Activated CD4-positive, alpha-beta T cell treated with anti-CD3 and anti-CD28 coated beads, Interleukin-2, amount 50 U/mL, for 48 hours (primary cell): ENCODE measurements at places on chromosomes 4 and X.

- DNase-seq = no peak
These were observed 128.7 kb upstream of the MID1 start for GRCh38 chrX:10749113-10749512.

GRCh38 chr4:94802091-94802490 lies 44.3 kb downstream of the BMPR1B start:
- no peak for DNase-seq

DNA sequence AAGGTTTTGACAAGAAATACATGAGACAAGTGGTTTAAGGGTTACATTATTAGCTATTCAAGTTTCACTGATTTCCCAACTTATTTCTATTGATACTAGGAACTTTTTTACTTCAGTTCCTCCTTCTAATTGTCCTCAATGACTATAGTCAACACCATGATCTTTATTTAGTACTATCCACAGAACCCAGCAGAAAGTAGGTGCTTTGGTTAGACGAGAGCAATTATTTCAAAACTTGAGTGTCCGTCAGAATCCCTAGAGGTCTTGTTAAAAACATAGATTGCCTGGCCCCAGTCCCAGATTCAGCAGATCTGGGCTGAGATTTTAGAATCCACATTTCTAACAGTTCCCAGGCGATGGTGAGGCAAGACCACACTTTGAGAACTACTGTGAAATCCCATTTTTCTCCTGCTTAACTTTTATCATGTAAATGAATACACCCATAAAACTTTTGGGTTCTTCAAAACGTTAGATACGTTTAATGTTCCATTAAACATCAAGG lies 17.9 kb downstream of the EXOC1 start:
- no peak for DNase-seq

DNA sequence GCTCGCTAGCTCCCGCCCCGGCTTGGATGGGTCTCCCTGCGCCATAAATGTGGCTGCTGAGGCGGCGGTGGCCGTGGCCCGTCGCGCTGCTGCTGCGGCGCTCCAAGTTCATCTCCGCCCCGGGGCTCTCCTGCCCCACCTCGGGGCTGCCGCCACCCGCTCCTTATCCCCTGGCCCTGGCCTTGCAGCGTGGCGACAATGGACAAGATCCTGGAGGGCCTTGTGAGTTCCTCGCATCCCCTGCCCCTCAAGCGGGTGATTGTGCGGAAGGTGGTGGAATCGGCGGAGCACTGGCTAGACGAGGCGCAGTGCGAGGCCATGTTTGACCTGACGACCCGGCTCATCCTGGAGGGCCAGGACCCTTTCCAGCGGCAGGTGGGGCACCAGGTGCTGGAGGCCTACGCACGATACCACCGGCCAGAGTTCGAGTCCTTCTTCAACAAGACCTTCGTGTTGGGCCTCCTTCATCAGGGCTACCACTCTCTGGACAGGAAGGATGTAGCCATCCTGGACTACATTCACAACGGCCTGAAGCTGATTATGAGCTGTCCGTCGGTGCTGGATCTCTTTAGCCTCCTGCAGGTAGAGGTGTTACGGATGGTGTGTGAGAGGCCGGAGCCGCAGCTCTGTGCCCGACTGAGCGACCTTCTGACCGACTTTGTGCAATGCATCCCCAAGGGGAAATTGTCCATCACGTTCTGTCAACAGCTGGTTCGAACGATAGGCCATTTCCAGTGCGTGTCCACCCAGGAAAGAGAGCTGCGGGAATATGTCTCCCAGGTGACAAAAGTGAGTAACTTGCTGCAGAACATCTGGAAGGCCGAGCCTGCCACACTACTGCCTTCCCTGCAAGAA lies 763 bp downstream of the USP38 start:
- no peak for DNase-seq

GRCh38 chrX:16897445-16897844 lies 27.3 kb upstream of the RBBP7 start:
- DNase-seq = no peak

GRCh38 chr4:86117705-86118302 lies 242.0 kb downstream of the MAPK10 start:
- no peak for DNase-seq

DNA sequence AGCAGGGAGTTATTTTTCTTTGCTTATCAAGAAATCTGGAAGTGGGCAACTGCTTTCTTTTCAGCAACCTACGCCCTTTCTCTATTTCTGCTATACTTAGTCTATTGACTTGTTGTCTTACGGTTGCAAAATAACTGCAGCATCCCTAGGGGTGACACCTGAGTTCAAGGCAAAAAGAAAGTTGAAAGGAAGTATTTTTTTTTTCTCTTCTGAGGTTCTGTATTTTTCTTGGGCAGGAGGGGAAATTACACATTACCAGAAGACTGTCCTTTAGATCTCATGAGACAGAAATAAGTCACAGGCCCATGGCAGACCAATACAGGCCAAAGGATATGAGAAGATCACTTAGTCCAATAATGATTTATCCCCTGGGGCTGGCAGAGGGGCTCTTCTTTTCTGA lies 204.7 kb upstream of the CASK start:
- no peak for DNase-seq

DNA sequence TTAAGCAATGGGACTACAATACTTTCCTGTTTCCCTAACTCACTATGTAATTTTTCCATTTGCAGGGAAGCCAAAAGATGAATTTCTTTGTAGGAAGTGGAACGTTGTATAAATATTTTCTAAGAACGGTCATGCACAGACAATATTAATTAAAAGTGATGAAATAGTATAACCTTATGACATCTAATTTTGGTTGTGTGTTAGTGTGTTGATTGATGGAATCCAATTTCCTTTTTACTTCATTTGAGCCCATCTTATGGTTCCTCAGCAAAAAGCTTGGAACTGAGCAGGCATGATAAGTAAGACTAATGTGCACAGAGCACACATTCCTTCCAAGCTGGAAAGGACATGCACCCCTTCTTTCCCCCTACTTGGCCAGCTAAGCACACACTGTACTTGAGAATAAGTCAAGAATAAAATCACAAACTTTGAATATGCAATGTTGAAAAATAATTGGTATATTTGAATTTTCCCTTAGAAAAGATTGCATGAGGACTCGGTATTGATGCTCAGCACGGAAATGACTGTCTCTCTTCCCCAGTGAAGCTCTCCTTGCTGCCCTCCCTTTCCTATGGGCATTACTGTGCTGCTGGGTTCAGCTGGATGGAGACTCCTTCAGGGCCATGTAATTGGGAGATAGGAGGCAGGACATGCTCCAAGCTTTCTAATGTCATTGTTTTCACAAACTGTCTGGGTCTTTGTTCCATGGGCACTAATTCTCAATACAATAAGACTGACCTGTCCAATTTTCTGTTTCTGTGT lies 19.2 kb upstream of the PDLIM3 start:
- DNase-seq = no peak

GRCh38 chr4:143668930-143669552 lies 31.4 kb downstream of the FREM3 start:
- DNase-seq = no peak

- no peak for DNase-seq
These were observed 70.2 kb downstream of the TBL1X start for GRCh38 chrX:9535101-9535500.

DNA sequence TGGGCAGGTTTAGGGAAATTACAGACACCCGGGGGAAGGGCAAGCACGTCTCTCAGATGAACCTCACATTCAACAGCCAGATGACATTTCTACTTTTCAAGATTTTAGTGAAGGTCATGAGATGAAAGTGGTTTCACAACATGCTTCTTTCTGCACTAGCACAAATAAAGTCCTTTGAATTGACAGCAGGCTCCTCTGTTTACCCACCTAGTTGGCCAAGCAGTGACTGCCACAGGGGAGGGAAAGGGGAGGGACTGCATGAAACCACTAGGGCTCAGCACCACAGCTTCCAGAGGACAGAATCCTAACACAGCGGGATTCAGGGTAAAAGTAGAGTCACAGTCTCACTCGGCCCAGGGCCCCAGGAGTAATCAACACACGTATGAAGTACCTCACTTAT lies 6.2 kb downstream of the RAB40A start:
- no peak for DNase-seq

GRCh38 chr4:165016971-165017370 lies 14.8 kb upstream of the TRIM60 start:
- no peak for DNase-seq

GRCh38 chrX:129755779-129756650 lies 17.2 kb downstream of the XPNPEP2 start:
- no peak for DNase-seq

GRCh38 chr4:185480016-185480732 lies 8.6 kb upstream of the CCDC110 start:
- DNase-seq = no peak

DNA sequence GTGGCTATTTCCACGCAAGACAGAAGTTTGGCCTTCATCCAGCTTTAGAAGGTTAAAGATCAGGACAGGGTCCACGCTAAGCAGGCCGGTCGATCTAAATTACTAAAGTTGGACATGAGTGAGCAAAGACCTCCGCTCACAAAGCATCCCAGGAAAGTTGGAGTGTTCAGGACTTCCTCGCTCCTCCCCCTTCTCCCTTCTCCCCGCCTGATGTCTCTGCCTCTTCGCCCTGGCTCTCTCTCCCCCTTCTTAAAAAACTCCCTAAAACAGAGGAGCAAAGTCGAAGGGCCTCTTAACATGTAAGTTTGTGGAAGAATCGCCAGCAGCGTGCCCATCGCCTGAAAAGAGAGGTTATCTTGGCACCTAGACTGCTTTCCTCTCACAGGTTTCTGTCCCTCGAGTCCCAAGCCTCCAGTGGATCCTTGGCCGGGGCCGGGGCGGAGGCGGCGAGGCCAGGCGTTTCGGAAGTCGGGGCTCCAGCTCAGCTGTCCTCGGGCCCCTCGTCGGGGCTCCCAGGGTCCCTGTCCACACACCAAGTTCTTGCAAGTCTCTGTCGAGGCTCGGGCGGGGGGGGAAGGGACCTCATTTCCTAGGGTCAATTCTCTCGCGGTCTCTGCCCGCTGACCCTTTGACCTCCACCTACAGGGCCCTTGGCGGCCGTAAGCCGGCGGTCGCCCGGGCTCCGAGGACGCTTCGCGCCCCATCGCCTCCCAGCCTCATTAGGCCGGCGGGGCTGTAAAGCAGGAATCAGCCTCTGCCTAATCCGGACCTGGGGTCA lies 7.6 kb downstream of the ZIC3 start:
- no peak for DNase-seq

GRCh38 chr4:3314706-3315260 lies 22.0 kb downstream of the RGS12 start:
- no peak for DNase-seq

GRCh38 chr4:56182356-56182755 lies 204.9 kb downstream of the AASDH start:
- DNase-seq = no peak

- DNase-seq = peak; percentile 57
These were observed 239.6 kb downstream of the GRXCR1 start for GRCh38 chr4:43132010-43132582.

DNA sequence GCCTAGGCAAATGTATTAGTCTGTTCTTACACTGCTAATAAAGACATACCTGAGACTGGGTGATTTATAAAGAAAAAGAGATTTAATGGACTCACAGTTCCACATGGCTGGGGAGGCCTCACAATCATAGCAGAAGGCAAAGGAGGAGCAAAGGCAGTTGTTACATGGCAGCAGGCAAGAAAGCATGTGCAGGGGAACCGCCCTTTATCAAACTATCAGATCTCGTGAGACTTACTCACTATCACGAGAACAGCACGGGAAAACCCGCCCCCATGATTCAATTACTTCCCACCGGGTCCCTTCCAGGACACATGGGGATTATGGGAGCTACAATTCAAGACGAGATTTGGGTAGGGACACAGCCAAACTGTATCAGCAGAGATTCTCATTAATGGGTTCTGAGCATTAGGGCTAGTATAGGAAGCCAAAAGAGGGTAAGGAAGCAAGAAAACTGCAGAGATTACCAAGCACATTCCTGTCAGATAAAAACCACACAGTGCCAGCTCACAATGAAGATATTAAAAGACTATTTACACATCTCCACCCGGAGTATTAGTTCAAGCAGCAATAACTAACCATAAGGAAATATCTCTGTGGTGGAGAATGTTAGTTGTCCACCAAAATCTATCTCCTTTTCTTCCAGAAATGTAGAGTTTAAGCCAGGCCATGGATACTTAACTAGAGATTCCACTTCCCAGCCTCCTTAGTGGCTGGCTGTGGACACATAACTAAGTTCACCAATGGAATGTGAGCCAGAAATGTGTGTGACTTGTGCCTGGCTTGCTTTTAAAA lies 61.2 kb upstream of the HOPX start:
- no peak for DNase-seq

- no peak for DNase-seq
These were observed 158.0 kb upstream of the FAT1 start for GRCh38 chr4:186881521-186882220.

DNA sequence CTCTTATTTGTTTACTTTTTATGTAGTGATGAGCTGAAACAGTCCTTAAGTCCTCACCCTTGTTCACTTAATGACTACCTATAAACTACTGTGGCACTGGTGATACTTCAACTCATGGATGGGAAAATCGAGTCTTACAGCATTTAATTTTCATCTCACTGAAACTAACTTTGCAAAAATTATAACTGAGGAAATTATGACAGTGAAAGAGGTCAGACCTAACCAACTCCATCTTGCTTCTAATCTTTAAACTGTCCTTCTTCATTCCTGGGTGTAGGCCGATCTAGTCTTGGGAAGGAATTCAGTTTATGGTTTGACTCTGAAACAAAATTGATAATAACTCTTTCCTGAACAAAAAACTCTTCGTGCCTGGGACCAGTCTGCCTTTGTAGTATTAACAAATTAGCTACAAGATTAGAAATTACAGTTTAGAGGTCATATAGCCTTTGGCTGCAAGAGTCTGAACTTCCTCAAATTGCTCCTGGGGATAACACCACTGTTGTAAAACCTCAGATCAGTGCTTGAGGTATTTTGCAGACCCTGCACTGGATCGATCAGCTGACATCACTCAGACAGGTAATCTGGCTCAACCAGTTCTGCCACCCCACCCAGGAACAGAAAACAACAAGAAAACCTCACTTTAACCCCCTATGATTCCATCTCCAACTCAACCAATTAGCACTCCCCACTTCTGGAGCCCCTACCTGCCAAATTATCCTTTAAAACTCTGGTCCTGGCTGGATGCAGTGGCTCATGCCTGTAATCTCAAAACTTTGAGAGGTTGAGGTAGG lies 995.7 kb upstream of the PRKX start:
- no peak for DNase-seq

GRCh38 chr4:26174027-26174426 lies 146.8 kb upstream of the RBPJ start:
- DNase-seq = no peak

- DNase-seq = no peak
These were observed 289.5 kb downstream of the SMARCA1 start for GRCh38 chrX:129233786-129234185.

- DNase-seq = no peak
These were observed 10.7 kb downstream of the TEC start for GRCh38 chr4:48258845-48259397.

- DNase-seq = peak; percentile 30
These were observed 119.8 kb downstream of the NEK1 start for GRCh38 chr4:169492436-169493163.

DNA sequence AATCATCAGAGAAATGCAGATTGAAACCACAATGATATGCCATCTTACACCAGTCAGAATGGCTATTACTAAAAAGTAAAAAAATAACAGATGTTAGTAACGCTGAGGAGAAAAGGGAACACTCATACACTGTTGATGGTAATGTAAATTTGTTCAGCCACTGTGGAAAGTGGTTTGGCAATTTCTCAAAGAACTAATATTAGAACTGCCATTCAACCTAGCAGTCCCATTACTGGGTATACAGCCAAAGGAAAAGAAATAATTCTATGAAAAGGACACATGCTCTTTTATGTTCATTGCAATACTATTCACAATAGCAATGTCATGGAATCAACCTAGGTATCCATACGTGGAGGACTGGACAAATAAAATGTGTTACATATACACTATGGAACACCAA lies 566.3 kb downstream of the STPG2 start:
- no peak for DNase-seq

- peak; percentile 18 for DNase-seq
These were observed 70.2 kb upstream of the BCOR start for GRCh38 chrX:40167850-40168479.
